ENCODE measurements at places on chromosomes 2 and 18.

- no peak for DNase-seq
Observed at GRCh38 chr2:239315308-239315707, 85.5 kb downstream of the HDAC4 start.

- DNase-seq: no peak
Observed at GRCh38 chr2:20584399-20585358, 66.2 kb downstream of the HS1BP3 start.

GRCh38 chr18:7234091-7234490 lies 3.2 kb downstream of the LRRC30 start:
- no peak for DNase-seq

DNA sequence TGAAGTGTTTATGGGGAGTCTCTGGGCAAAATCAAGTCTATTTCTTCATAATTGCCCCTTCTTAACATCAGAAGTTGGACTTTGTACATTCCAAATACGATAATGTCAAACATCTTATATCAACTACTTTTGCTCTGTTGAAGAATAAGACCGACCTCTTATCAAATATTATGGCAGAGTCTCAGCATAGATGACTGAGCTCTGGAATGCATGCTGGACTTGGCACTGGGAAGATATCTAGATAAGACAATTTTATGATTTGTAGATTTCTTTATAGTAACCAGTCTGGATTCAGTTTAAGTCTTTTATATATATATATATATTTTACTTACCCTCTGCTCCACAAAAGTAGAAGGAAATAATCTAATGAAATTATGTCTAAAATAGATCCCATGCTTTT lies 8.2 kb downstream of the APLF start:
- DNase-seq: no peak

DNA sequence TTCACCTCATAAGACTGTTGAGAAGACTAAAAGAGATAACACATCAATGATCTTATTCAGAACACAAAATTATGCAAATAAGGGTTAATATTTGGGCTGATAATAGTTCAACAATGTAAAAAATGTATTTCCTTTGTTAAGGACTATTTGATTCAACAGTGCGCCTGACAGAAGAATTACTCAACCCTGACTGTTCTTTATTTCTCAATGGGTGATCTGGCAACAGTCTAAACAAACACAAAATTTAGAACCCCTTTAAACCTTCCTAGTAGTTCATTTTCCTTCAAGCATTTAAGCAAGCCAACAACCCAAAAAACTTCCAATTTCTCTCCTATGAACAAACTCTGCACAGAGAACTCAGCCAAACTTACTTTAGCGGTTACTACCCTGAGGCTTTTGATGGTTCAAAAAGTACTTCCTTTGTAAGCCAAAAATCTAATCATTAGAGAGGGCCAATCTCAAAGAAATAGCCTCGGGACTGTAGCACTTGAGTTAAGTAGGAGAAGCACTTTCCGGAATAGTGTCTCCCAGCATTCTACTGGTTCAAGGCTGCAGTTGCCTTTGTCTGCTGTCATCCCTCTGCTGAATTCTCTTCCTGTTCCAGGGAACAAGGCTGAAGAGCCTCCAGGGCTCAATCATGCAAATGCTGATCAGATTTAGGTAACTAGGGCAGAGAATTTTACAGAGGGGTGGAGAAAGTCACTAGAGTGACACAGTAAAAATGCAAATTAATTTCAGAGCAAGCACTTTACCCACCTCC lies 40.9 kb upstream of the MAPK4 start:
- no peak for DNase-seq

DNA sequence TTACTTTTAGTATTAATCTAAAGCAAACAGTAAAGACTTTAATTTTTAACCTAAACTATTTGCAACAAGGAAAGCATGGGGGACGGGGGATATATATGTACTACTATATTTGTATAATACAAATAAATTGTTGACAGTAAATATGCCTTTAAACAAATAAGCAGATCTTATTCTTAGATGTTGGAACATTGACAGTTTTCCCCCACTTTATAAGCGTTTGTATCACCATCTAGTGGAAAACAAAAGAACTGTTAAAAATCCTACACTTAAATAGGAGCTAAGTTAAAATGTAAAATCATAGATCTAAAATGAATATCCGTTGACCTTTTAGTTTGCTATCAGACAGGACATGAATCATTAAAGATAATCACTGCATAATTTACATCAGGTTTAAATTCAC lies 50.0 kb downstream of the RBBP8 start:
- peak; percentile 43 for DNase-seq

- DNase-seq: no peak
Observed at GRCh38 chr18:78904179-78904531, 75.5 kb upstream of the SALL3 start.

DNA sequence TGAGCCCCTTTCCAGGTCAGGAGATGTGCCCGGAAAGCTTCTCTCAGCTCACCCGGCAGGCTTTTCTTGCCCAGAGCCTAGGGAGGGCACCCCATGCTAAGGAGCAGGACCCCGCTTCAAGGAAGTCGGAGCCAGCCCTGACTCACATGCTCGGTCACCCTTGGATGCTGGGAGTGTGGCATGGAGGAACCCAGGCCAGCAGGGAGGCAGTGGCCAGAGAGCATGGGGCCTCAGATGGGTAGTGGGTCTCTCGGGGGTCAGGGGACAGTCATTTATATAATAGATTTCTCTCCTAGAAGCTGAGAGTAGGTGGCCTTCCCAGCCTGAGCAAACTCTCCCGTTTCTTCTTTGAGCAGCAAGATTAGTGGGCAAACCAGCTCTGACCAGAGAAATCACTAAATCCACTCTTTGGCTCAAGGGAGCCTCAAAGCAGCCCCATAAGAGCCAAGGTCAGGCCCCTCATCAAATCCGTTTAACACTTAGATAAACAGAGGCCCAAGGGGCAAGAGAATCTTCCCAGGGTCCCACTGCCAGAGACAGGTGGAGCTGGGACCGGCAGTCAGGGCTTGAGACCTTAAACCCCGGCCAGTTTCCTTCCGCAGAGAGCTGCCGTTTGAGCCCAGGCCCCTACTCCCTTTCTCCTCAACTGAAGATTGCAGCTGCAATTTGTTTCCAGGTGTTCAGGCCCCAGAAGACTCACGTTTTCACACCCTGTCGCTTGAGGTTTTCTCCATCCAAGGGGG lies 113.1 kb downstream of the CYP26B1 start:
- no peak for DNase-seq

DNA sequence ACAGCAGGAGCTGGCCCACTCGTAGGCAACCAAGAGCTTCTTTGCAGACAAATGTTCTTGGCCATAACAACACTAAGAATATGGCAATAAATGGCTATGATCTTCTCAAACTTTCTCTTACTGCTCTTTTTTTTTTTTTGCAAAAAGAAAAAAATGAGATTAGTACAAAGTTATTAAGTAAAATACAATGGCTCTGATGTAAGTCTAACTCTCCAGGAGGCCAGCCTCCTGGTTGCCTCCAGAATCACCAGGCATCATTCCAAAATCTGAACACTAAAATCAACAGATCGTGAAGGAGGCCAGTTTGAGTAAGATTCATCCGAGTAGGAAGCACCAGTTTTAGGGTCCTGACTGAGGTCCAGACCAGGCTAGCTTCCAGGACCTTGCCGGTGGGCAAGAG lies 20.8 kb upstream of the FIGN start:
- no peak for DNase-seq

DNA sequence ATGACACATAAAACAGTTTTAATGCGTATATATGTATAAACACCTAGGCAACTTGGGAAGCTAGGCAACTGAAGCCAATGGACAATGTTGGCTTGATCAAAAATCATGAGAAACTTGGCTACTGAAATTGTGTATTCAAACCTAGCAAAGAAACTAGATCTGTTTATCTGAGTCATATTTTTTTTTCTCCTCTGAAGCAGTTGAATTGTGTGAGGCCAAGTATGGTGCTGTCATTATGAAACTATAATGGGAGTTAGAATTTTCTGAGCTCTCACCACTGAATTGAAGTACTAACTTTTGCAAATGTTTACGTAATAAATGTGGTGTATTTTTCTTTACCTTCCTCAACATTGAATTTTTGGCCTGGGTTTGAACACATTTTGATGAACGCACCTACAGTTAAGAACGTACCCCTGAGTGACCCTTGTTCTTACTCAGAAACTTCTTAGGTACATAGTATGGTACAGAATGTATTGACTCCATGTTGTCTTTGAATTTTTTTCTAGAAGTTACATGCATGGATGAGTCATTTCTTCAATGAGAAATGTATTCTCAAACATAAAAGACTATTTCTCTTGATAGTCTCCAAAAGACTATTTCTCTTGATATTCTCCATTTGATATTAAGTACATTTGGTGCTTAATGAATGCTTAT lies 23.8 kb downstream of the CD28 start:
- DNase-seq: no peak

GRCh38 chr2:205675861-205676516 lies 6.3 kb upstream of the NRP2 start:
- DNase-seq: peak; percentile 67

- DNase-seq: no peak
Observed at GRCh38 chr2:95010126-95010525, 15.4 kb upstream of the MAL start.

- DNase-seq: peak; percentile 24
Observed at GRCh38 chr2:225120186-225120585, 77.9 kb upstream of the DOCK10 start.

DNA sequence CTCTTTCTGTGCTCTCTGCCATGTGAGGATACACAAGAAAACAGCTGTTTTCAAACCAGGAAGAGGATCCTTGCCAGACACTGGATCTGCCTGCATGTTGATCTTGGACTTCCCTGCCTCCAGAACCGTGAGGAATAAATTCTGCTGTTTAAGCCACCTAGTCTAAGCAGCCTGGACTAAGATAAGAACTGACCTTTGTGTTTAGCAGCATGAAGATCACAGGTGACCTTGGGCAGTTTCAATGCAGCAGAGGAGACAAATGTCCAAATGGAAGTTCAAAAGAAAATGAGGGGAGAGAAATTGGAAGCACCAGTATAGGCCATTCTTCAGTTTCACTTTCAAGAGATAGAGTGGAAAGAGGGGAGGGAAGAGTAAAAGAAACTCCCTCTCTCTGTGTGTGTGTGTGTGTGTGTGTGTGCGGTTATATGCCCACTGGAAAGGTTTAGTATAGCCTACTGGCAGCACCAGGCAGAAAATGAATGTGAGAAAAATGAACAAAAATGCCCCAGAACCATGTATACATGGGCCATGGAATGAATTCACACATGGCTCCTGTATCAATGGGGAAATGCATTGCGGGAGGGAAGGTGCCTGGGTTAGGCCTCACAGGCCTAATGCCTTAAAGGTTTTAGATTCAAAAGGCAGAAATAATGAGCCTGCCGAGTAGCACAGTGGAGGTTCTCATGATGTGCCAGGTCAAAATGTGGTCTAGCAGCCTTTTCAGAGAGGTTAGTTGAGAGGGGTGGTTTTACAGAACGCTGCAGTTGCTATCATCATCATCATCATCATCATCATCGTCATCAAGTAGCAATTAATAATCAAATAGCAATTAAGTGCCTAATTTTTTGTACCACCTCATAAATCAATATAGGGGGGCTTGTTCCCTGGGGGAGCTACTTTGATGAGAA lies 1.1 kb upstream of the CERS6 start:
- DNase-seq: no peak

DNA sequence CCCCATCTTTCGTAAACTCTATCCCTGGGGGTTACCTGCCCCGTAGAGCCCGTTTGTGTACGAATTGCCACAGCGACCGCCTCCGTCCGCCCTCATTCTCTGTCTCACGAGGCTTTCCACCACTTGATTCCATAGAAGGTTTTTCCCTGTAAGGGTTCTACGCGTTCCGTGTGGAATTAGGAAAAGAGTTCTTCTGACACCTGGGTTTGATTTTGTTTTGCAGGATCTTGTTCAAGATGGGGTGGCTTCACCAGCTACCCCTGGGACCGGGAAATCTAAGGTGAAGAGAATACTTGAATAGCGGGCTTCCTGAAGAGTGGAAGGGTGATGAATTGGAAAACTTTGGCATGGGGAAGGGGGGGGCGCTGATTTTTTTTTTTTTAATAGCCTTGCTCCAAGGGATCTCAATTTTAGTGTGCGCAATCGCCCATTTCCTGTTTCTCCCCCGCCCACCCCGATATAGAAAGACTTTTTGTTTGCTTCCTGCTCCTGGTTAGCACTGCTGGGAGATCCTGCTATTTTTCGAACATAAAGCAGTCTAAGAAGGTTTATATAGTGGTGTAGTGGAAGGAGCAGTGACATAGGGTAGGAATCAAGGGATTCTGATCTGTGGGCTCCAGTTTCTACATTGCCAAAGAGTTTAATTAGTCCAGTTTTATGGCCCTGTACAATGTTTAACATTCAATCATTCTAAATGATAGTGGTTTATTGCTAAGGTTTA lies 564 bp downstream of the GCC2 start:
- DNase-seq: peak; percentile 58

- no peak for DNase-seq
Observed at GRCh38 chr2:75647771-75648170, 1.2 kb downstream of the MRPL19 start.

DNA sequence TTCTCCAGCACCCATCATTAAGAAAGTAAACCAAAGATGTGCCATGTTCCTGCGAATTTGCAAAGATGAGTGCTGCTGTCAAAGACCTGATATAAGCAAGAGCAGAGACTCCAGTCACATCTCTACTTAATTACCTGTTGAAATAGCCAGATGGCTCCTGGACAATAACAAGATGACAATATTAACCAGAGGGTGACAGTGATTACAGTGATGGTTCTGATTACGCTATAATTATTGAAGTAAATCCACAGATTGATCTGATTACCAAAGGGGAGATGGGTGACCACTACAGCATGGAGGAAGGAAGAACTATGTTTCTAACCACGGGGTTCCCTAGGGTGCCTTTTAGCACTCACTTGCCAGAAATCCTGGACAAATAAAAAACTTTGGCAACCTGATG lies 36.5 kb upstream of the AFF3 start:
- DNase-seq: no peak

DNA sequence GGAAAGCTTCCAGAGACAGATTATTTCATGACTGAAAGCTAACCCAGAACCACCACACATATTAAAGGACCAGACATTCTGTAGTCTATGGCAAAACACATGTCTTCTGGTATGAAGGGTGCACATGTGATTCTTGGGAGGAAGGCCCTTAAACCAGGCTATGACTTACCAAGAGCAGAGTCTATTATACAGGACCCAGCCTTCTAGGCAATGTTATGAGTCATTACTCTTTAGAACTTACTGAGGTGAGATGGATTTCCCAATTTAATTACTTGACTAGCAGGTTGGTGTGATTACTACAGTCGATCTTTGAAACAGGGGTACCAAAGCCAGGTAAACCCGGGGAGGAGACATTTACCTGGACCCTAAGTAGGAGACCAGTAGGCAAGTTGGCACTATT lies 350.8 kb downstream of the TRIB2 start:
- no peak for DNase-seq

GRCh38 chr18:4106407-4107033 lies 348.6 kb downstream of the DLGAP1 start:
- DNase-seq: no peak

GRCh38 chr2:202005272-202005887 lies 28.3 kb upstream of the FZD7 start:
- no peak for DNase-seq

Data from NCI-H1105 treated with DMSO at 0.1 percent for 48 hours (cell line).